Muscle of leg (tissue), 16 donors: ENCODE measurements at places on chromosomes 5 and 9. TPM values are rescaled to one million over a fixed set of nuclear protein-coding genes. Genes with fewer than 3 reads are reported as not detected.

- no peak for DNase-seq
Measured at GRCh38 chr5:77498952-77499351, 6.8 kb upstream of the WDR41 start.

GRCh38 chr5:139513852-139514485 lies 31.4 kb upstream of the STING1 start:
- no peak for DNase-seq

GRCh38 chr5:149071756-149072155 lies 8.9 kb upstream of the SH3TC2 start:
- DNase-seq = no peak

- DNase-seq = peak; percentile 97
Measured at GRCh38 chr5:132265336-132266030, 8.0 kb downstream of the PDLIM4 start.

AFF4 gene
- polyA plus RNA-seq = 38.0 TPM

GRCh38 chr5:96537386-96537785 lies 104.3 kb upstream of the PCSK1 start:
- no peak for DNase-seq

GRCh38 chr5:171582849-171583248 lies 163.4 kb downstream of the FGF18 start:
- DNase-seq = no peak

FREM1 gene
- 24.1 TPM for polyA plus RNA-seq

GRCh38 chr5:73115399-73116051 lies 4.8 kb upstream of the TMEM171 start:
- no peak for DNase-seq

GRCh38 chr9:69931340-69931739 lies 110.7 kb downstream of the CFAP95 start:
- DNase-seq = no peak

DNA sequence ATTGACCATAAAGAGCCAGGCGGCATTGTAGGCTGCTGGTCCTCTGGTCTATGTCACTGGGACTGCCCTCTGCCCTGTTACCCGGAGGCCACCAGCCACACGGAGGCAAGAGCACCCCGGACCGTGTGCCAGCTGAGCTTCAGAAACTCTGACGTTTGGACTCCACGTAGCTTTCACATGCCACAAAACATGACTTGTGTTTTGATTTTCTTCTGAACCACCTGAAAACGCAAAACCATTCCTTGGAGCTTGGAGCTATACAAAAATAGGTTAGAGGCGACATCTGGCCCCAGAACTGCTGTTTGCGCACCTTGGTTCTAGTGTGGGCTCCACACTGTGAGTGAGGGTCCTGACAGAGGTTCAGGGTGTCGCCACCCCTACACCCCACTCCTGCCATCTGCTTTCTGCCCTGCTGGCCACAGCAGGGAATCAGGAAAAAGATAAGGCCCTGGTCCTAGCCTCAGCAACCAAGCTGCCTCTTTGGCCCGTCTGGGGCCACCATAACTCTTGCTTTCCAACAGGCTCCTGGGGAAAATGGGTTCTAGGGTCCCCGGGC lies 151.3 kb upstream of the IRX2 start:
- DNase-seq = no peak

RORB gene
- 0.37 TPM for polyA plus RNA-seq

NME5 gene
- 0.68 TPM for polyA plus RNA-seq
